NCI-H1105 (cell line): ENCODE measurements at places on chromosomes 7 and 10.

GRCh38 chr7:44853391-44853790 lies 5.5 kb upstream of the H2AZ2 start:
- DNase-seq, result no peak

GRCh38 chr10:123102673-123103072 lies 33.1 kb upstream of the HMX3 start:
- DNase-seq, result no peak

DNA sequence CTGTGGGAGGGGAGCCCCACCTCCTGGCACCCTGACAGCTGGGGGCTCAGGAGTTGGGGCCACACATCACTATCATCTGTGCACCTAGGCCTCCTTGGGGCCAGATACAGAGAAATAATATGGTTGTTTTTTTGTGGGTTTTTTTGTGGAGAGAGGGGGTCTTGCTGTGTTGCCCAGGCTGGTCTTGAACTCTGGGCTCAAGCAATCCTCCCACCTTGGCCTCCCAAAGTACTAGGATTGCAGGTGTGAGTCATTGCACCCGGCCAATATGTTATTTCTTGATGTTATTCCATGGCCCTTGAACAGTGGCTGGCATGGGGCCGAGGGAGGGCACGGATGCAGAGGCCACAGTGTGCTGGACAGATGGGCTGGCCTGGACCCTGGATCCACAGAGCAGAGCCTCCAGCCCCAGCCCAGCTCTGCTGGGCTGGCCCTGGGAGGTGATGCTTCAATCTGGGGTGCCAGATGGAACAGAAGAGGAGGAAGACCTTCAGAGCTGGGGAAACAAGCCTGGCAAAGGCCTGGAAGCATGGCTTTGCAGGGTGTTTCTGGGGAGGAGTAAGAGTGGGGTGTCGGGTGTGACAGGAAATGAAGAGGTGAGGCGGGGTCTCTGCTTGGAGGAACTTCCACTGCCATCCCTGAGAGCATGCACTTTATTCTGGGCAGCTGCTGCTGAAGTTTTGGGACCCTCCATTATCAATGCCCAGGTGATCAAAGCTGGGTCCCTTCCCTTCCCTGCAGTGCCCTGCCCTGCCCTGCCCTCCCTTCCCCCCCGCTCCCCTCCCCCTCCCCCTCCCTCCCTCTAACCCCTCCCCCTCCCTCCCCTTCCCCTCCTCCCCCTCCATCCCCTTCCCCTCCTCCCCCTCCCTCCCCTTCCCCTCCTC lies 3.7 kb upstream of the FZD9 start:
- no peak for DNase-seq

DNA sequence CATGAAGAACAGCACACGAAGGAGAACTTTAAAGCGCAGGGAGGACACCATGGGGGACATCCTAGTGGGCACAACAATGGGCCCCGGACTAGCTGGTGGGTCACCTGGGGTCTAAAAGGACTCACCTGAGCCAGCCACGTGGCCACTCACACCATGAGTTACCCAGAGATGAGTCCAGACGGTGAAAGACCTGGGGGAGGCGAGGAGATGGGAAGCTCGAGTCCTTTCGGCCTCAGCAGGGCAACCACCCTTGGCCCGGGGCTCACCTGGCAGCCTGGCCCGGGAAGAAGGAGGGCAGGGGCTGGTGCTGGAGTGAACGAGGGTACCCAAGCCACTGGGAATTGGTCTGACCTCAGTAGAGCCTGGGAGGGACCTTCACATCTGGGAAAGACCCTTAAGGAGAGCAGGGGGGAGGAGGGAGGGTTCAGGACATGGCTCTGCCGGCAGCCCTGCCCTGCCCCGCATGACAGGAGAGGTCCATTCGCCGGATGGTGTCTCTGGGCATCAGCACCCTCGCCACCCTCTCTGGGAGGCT lies 5.7 kb downstream of the GIGYF1 start:
- no peak for DNase-seq

GRCh38 chr10:78371136-78371535 lies 337.5 kb downstream of the RPS24 start:
- DNase-seq, result no peak

DNA sequence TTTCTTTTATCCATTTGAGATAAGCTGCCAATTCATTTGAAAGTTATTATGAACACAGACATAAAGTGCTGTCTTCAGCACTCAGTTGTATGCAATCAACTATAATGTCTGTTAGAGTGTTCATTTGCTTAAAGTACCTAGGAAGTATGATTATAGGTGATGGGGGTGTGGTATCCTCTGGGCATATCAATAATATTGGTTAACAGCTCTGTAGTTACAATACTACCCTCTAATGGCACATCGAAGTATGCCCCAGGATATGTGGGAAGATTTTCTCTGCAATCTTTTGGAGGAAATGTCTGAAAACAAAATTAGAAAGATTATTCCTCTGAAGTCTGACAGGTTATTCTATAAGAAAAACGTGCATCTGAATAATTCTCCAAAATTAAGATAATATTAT lies 429.7 kb downstream of the ARL4A start:
- DNase-seq, result no peak

GRCh38 chr10:127880557-127880956 lies 12.2 kb downstream of the CLRN3 start:
- no peak for DNase-seq

DNA sequence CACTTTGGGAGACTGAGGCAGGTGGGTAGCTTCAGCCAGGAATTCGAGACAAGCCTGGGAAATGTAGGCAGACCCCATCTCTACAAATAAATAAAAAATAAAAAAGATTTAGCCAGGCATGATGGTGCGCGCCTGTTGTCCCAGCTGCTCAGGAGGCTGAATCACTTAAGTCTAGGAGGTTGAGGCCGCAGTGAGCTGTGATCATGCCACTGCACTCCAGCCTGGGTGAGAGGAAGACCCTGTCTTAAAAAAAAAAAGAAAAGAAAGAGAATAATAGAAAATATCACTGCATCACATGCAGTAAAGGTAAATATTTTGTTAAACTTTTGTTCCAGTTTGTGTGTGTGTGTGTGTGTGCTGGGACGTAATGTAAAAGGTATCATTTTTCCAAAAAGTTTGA lies 3.0 kb downstream of the STRIP2 start:
- DNase-seq, result no peak

GRCh38 chr7:42886129-42886528 lies 25.7 kb downstream of the C7orf25 start:
- no peak for DNase-seq

- no peak for DNase-seq
Measured at GRCh38 chr10:117537436-117537903, 5.1 kb upstream of the EMX2 start.

GRCh38 chr10:87850742-87851205 lies 12.6 kb downstream of the KLLN start:
- peak; percentile 42 for DNase-seq

DNA sequence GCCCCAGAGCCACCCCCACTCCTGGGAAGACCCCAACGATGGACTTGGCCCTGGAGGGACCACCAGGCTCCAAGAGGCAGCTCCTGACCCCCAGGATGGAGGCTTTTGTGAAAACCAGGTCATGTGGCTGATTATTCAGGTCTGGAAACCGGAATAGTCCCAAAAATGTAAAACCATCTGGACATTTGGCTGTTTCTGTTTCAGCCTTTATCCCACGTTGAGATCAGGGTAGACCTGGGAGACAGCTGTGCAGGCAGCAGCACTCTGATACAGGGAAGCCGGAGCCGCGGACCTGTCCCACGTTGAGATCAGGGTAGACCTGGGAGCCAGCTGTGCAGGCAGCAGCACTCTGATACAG lies 7.1 kb upstream of the ADGRA1 start:
- DNase-seq, result no peak
